NCI-H2171 treated with DMSO at 0.1 percent for 48 hours (cell line): ENCODE measurements at places on chromosomes 13 and 19.

DNA sequence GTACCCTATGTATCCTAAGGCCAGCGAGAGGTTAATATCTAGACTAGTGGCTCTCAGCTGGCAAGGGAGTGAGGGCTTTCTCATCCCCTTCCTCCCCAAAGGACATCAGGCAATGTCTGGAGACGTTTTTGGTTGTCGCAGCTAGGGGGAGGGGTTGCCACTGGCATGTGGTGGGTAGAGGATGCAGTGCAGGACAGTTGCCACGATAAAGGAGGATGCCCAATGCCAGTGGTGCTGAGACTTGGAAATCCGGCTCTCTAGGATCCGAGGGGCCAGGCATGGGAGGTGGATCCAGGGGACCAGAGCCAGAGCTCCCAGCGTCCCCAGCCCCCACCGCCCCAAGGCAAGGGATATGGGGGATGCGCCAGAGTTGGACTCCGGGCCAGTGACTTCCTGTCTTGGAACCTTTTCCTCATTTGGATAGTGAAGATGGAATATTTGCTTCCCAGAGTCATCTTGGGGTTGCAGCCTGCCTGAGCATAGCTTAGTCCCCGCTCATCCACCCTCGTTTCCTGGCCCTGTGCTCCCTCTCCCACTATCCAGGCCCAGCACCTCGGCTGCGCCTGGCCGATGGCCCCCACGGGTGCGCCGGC lies 4.9 kb downstream of the SSC5D start:
- no peak for DNase-seq

GRCh38 chr19:11574689-11575088 lies 2.8 kb downstream of the ACP5 start:
- no peak for DNase-seq

DNA sequence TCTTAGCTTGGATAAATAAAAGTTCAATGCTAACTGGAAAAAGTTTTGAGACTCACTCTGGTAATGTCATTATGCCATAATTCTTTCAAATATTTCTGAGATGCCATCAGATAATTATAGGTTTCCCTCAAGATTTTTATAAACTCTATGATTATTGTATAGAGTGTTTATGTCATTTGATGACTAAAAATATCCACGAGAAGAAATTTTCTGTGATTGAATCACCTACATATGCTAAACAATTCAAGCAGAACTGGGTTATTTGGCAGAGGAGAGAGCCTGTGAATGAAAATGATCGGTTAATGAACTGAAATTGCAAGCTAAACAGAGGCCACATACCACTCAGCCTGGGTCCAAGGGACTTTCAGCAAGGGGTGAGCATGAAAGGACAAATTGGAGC lies 92.6 kb upstream of the TSC22D1 start:
- DNase-seq = no peak

DNA sequence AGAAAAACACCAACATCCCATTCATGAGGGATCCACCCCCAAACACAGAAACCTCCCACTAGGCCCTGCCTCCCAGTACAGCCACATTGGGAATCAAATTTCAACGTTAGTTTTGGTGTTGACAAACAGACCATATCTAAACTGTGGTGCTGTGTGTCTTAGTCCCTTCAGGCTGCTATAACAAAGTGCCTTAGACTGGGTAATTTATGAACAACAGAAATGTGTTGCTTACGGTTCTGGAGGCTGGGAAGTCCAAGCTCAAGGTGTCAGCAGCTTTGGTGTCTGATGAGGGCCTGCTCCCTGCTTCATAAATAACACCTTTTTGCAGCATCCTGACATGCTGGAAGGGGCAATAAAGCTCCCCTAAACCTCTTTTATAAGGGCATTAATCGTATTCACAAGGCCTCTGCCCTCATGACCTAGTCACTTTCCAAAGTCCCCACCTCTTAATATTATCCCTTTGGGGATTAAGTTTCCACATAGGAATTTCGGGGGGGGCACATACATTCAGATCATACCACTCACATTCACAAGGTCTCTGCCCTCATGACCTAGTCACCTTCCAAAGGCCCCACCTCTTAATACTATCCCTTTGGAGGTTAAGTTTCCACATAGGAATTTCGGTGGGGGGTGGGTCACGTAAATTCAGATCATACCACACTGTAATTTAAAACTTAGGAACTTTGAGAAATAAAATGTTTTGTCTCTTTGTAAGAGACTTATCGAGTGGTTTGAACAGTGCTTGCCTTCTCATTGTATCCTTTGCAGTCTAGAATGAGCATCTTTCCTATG lies 27.5 kb downstream of the ZNF507 start:
- DNase-seq = no peak

GRCh38 chr13:102945324-102945815 lies 99.5 kb downstream of the ERCC5 start:
- DNase-seq = no peak

GRCh38 chr19:861756-862580 lies 2.5 kb downstream of the CFD start:
- DNase-seq = no peak

DNA sequence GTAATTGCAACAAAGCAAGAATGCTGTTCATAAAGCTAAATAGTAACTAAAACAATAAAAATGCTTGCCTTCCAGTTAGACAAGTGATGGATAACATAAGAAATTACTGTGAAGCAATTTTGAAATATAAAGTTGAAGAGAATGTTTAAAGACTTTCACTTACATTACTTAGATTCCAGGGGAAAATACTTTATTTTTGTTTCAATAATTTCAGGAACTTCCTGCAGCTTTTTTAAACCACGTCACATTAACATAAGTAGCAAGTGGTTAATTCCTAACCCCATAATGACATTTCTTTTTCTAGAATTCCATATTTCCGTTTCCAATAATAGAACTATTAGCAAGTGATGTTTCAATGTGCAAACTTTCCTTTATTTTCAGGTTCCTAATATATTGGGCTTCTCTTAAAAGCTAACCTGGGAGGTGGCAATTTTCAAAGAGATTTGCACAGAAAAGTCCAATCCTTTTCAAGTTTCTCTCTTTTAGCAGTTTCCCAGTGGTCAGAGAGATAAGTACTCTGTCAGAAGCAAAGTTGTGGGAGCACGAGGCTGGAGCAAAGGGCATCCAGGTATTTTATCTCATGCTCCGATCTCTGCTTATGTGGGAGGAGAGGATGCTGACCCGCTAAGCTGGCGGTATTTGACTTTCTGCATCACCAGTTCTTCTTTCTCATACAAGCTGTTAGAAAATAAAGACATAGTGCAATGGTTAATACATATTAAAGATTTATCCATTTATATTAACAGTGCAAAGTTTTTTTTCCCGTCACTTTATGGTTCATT lies 1025.3 kb downstream of the EFNB2 start:
- DNase-seq = no peak

GRCh38 chr13:114248011-114248410 lies 13.3 kb downstream of the CDC16 start:
- no peak for DNase-seq

DNA sequence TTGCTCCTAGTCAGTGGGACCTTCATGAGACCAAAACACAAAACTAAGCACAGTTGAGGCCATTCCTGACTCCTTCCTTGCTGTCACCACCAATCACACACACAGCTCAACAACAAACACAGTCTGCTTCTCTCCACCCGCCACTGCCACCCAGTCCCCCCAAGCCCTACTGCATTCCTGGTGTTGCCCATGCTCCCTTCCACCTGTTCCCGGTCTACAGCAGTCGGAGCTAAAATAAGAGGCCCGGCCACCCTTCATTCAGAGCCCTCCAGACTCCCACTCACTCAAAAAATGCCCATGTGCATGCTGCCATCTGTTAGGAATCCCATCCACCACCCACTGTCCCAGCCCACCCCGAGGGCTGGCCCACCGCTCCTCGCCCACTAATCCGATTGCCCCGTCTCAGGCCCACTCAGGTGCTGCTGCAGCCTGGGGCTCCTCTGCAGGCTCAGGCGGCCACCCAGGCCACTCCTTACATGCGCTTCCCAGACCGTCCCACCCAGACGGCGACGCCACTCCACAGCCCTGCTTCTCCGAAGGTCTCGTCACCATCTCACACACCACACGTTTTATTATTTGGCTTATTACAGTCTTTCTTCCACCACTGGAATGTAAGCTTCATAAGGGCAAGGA lies 127.6 kb downstream of the RNF17 start:
- DNase-seq = no peak

GRCh38 chr13:43564952-43565351 lies 221.8 kb downstream of the ENOX1 start:
- DNase-seq = no peak

DNA sequence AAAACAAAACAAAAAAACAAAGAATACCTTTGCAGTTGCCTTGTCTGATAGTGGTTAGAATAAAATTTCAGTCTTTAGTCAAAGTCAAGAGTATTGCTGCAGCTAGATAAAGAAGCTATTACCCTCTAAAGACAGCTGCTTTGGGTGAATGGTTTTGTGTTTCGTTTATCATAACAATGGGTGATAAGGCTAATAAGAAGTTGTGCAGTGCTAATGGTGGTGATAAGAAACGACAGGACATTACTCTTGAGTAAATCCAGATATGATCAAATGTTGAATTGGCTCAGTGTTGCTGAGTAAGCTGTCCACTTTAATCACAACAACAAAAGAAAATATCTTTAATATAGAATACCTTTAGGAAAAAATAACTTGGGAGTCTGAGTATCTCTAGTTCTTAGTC lies 1825.3 kb downstream of the SLITRK5 start:
- no peak for DNase-seq

DNA sequence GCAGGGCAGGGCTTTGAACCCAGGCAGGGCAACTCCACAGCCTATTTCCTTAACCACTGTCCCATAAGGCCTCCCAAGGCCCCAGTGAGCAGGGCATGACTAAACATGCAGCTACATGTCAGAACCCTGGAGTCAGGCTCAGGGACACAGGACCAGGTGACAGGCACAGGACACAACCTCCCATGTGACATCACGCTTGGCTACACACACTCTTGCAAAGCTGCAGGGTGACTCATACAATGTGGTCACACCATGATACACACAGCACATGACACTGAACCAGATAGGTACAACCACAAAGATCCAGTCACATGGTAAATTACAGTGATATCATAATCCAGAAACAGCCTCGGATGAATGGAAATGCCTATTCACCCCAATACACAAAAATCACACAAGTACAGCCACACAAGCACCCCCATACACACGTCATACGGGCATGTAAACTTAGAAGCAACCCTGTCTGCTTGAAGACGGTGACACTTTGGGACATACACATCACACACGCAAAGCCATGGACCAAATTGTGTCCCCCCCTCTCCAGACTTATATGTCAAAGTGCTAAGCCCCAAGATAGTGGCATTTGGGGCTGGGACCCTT lies 14.5 kb downstream of the KLK4 start:
- DNase-seq = peak; percentile 78

DNA sequence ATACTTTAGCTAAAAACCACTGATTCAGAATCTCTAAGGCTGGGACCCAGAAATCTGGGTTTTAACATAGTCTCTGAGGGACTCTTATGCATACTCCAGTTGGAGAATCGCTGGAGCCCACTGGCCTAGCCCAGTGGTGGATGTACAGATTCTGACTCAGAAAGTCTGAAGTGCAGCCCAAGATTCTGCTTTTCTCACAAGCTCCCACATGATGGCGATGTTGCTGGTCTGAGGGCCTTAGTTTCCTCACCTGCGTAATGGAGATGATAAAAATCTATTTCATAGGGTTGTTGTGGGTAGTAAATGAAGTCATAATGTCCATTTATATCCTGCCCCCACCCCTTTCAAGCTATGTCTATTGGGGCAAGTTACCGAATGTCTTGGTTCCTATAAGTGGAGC lies 7.7 kb upstream of the CDADC1 start:
- peak; percentile 5 for DNase-seq

DNA sequence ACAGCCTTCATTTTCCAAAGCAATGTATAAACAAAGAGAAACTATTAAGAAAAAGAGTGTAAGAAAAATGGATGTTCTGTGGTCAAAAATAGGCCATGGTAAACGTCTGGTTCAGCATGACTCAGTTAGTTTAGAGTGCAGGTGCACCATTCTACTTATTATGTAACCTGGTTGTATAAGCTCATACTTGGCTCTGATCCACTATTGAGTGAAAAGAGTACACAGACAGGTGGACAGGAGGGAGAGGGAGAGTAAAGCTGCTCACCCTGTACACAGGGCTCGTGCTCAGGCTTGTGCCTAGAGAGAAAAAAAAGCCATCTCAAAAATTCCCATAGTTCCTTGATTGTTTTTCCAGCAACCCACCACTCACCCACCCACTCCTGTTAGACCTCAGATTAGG lies 85.8 kb upstream of the ZNF91 start:
- DNase-seq = peak; percentile 27

DNA sequence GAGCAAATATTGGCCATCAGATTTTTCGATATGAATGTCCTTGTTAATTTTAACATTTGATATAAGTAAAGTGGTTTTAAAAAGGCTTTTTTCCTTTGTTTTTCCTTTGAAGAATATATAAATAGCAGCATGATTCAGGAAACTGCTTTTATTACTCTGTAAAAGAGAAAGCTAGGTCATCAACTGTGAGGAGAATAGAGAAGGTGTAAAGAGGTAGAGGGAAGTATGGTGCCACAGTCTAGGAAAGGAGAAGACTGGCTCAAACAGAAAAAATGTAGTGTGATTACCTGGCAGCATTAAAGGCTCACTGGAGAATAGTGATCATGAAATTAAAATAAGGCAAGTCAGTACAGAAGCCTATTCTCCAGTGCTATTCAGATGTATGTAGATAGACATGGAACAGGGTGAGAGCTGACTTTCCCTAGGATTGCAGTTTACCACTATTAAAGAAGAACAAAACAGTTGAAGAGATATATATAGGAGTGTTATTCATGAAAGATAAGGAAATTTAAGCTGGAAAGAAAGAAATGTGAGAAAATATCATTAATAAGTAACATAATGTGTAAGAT lies 1115.9 kb upstream of the PCDH9 start:
- no peak for DNase-seq

DNA sequence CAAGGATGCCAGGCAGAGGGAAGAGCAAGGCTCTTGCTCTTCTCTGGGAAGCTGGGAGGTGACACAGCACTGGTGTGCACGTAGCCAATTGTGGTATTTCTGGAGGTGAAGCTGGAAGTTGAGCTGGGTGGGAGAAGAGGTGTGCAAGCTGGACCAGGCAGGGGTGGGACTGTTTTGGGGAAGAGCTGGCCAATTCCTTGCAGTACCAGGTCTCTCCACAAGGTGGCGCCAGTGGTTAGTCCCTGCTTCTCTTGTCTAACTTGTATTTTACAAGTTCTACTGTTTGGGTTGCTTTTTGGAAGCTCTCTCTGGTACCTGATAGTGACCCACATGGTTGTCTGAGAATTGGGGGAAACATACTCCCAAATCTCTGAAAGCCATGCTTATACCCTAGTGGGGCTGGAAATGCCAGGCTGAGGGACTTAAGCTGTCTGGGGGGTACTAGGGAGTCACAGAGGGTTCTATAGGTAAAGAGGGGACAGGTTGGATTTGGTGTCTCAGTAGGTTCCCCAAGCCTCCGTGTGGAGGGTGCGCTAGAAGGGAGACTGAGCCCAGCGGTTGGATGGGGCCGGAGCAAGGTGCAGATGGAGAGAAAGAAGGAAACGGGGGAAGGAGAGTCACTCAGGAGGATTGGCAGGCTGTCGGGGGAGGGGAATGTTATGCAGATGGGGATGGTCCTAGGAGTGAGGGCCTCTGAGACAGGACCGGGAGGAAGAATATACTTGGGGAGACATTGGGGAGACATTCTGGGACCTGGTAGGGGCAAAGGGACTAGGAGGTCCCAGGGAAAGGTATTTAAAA lies 3.0 kb downstream of the HPN start:
- DNase-seq = peak; percentile 42
